Stimulated activated CD4-positive, alpha-beta T cell treated with anti-CD3 and anti-CD28 coated beads, Interleukin-12 subunit alpha, Interleukin-12 subunit beta, amount 100 ng/mL, for 24 hours (primary cell): ENCODE measurements at places on chromosomes 6 and 20.

DNA sequence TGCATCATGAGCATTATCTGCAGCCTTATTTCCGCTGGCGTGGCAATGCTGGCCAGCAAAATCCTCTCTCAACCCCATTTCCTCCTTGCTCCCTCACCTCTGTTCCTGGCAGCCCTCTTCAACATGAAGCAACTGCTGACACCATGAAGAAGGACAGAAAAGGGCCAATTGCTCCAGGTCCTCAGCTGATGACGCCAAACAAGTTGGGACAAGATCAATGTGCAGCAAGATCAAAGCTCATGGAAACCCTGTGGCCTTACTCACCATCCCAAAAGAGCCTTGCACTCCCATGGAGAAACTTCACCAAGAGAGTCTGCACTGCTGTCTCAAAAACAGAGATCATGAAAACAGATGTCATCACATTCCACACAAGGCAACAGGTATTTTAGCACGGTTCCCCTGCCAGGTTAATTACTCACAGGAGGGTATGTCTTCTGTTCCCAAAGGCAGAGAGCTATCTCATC, 7.4 kb downstream of the GFOD1 start:
- no peak for DNase-seq

- DNase-seq: no peak
Observed at GRCh38 chr6:97864366-97864765, 581.4 kb upstream of the MMS22L start.

DNA sequence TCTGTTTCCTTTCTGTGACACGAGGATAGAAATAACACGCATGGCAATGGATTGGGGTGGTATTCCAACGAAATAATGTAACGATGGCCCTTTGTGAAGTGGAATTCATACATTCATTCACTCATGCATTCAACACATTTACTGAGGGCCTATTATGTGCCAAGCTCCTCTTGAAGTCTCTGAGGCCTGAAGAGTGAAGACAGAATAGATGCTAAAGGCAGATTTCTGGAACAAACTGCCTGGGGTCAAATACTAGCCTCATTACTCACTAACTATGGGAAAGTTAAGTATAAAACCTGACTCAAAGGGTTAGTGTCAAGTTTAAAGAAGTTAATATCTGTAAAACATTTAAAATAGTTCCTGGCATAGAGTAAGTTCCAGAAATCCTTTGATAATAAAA, 279.6 kb upstream of the SULF2 start:
- no peak for DNase-seq

- no peak for DNase-seq
Observed at GRCh38 chr6:1377526-1377925, 11.8 kb upstream of the FOXF2 start.

DNA sequence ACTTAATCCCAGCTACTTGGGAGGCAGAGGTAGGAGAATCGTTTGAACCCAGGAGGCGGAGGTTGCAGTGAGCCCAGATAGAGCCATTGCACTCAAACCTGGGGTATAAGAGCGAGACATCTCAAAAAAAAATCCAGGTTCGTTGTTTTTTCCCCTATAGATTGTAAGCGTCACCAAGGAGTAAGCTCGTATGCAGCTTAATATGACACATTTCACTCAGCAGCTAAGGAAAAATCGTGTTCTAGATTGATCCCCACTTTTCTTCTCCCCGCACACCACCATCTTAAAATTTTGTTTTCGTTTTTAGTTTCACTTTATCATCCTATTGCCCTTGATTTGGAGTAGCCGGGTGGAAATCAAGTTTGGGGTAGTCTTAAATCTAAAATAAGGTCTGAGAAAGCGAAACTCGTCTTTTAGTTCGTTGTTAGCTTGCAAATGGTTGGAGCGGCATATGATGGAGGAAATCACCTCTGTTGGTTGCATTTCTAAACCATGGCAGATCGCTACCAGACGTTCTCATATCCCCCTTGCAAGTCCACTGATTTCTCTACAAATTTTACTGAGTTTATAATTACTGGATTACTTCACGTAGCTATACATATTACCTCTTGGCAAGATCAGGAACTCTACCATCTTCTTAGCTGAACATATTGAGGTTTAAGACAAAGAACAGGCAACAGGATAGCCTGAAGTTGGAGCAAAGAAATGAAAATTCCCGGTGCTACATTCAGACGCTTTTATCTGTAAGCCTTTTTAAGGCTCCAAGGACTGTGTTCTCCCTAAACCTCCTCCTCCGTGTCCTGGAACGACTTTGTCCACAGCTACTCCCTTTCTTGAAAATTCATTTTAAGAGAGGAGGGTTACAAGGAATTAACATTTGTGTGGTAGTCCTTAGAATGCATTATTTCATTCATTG, 91.1 kb upstream of the BTN3A2 start:
- no peak for DNase-seq

GRCh38 chr20:49635166-49635565, 67.2 kb upstream of the PTGIS start:
- no peak for DNase-seq

DNA sequence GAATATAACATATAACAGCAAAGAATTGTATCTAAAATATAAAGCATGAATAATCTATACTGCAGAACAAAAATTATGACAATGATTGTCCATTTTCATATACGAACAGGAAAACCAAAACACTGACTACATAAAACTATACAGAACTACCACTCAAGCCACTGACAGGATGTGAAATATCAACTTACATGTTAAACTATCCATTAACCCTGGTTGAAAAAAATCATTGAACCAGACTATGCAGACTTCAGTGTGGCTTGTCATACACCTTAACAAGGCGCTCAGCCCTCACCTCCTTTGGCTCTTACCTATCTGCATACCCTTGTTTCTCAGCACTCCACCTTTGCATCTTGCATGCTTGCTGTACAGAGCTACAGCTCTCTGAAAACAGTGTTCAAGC, 34.9 kb downstream of the ASCC3 start:
- DNase-seq: no peak

DNA sequence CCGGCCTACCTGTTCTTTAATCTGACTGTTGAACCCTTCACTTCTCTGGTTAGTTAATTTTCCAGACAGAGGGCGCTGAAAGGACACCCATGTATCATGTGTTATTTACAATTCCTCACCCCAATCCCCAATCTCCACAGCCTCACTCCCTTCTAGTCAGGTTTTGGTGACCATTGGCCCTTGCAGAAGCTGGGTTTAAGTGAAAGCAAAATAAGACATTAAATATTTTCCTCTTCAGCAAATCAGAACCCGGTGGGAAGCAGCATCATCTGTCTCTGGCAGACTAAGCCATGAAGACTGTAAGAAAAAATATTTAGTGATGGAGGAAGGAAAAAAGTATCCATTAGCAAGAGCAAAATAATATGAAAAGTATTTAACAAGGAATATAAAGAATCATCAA, 9.4 kb upstream of the HLA-DQA1 start:
- no peak for DNase-seq

- DNase-seq: no peak
Observed at GRCh38 chr20:14861028-14861699, 523.8 kb upstream of the FLRT3 start.

DNA sequence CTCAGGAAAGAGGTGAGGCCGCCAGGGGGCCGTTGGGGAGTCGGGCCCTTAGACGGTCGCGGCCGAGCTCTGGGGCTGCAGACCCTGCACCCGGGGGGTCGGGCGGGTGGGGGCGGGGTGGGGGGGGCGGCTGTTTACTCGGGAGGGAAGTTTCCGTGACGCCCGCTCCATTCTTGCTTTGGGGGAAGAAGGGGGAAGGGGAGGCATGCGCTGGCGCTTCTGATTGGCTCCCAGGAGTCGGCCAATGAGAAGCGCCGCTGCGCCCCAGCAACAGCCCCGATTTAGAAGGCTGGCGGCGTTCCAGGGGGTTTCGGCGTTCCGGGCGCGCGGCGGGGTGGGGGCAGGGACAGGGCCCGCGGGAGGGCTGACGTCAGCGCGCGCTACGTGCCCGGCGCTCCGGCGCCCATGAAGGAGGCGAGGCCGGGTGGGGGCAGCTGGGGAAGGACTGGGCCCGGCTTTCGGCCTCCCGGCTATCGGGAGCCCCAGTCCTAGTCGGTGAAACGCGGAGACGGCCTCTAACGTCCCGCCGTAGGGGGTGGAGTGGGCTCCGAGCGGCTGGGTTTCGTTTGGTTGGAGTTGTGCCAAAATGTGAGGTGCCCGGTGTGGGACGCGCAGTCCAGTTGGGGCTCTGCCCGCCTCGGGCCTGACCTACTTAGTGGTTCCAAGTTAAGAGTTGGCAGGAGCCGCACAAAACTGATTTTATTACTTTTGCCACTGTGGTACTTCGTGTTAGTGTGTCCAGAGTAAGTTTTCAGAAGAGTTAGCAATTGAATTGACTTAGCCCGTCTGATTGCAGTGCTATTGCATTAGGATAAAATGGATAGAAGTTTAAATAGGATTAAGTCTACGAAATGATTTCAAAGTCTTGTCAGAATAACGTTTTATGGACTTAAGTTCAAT, 1.1 kb downstream of the PNRC1 start:
- peak; percentile 98 for DNase-seq

DNA sequence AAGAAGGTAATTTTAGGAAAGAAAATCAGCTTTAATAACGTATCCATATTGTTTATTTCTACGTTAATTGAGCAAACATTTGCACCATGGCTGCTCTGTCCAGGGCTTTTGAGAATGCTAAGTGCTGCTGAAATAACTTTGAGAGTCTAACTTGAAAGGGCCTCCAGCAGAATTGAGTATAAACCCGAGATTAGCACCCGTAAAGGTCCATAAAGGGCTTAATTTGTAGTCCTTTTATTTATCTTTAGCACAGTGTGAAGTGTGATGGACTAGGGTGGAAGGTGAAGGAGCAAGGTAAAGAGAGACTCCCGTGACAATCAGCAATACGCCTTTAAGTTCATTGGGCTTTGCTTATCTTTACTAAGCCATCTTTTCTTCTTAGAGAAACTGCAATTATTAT, 77.7 kb upstream of the SUPT3H start:
- no peak for DNase-seq

DNA sequence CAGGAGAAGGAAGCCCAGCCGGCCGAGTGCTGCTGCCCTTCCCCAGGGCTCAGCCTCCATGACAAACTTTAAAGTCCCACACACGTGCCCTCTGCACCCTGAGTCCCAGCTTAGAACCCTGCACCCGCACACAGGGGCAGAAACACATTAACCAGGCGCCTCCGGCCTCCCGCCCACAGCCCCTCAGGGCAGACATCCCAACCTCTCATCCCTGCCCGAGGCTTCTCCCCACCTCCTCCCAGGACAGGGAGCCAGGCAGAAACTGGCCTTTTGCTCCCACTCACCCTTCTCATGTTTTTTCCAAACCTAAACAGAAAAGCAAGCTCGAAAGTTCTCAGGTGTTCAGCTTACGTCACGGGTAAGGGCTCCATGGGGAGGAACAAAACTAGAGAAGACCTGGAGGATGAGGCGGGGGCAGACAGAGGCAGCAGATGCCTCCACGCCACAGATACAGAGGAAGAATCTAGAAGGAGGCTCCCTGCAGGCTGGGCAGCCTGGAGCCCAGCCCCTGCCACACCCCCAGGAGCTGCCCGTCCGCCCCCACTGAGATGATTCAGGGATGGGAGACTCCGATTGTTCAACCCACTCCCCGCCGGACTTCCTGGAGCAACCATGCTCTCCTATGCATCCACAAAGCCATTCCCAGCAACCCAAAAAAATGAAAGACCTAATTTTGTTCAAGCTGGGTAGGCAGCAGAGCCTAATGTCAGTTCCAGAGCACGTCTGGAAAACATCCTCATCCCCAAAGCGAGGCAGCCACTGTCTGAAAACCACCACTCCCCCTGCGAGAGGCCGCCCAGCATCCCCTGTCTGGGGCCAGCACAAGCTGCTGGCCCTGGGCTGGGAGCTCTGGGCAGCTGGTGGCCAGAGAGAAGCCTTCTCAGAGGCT, 8.8 kb downstream of the KCNQ2 start:
- no peak for DNase-seq

DNA sequence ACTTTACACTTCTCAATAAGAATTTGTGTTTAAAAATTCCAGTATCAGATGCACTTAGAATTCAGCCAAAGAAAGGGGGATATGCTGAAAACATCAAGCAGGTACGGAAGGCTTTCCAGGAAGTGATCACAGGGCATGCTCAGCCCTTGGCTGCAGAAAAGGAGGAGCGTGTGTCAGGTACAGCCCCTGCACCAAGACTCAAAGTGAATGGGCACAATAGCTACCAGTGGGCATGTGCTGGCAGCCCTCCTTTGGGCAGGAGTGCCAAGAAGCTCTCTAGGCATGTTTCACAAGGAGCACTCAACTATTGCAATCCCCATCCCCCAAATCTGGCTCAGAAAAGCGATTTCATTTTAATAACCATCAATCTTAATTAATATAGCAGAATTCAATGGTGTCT, 298.8 kb downstream of the GMDS start:
- DNase-seq: no peak

DNA sequence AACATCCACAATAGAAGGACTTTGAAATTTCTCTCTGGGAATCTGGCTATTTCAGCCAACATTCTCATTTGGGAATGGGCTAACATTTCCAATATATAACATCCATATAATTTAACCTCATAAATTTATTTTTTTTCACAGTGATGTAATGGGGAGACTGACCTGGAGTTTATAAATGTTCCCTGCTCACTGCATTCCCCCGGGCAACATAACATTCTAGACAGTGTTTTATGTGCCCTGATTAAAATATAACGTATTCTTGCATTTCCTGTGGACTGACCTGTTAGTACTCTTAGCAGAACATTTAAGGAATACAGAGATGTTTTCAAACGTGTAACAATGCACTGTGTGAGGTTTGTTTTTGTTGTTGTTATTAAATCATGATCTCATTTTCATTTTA, 20.9 kb downstream of the TSHZ2 start:
- no peak for DNase-seq

GRCh38 chr6:17851720-17852161, 135.7 kb downstream of the KIF13A start:
- no peak for DNase-seq

- no peak for DNase-seq
Observed at GRCh38 chr20:5282561-5282960, 34.2 kb downstream of the PROKR2 start.

DNA sequence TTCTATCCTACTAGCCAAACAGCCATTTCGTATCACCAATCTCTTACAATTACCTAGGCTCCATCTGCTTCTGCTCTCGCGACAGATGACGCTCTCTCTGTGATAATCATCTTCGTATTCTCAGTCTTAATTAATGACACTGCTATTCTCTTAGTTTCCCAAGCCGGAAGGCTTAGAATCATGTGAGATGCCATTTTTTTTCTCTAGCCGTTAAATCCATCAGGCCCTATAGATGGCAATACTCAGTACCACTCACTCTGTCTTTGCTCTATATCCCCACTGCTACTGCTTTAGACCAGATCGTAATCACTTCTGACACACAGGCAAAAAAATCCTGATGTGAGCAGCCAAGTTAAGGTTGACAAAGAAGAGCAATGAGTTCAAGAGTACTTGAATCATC, 2.1 kb upstream of the THEMIS start:
- no peak for DNase-seq

- no peak for DNase-seq
Observed at GRCh38 chr6:53009056-53009455, 14.0 kb upstream of the GSTA4 start.

GRCh38 chr6:11276911-11277274, 44.4 kb upstream of the NEDD9 start:
- no peak for DNase-seq

- no peak for DNase-seq
Observed at GRCh38 chr6:43254138-43254817, 11.0 kb downstream of the TTBK1 start.

- no peak for DNase-seq
Observed at GRCh38 chr6:132693478-132693877, 20.4 kb downstream of the VNN1 start.

GRCh38 chr6:3620389-3620788, 131.1 kb downstream of the PXDC1 start:
- no peak for DNase-seq
